ENCODE measurements at places on chromosomes 7 and 10.

GRCh38 chr7:123170333-123171246 lies 29.2 kb downstream of the SLC13A1 start:
- no peak for DNase-seq

DNA sequence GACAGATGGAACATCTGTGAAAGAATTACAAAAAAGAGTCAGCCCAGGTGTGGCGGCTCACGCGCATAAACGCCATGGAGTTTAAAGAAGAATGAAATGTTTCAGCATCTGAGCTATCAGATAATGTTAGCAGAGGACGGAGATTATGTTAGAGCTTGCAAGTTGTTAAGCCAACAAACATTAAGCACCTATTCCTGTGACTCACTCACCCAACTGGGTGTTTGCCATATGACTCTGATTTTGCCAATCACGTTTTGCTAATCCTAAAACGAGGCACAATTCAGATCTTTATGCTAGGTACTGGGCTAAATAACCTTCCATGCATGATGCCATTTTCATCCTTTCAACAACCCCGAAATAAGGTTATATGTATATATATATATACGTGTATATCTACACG lies 29.0 kb upstream of the CCNY start:
- no peak for DNase-seq

- no peak for DNase-seq
These were observed 72.1 kb upstream of the EGFR start for GRCh38 chr7:54946764-54947163.

- no peak for DNase-seq
These were observed 67.0 kb downstream of the WDR37 start for GRCh38 chr10:1123198-1123597.

DNA sequence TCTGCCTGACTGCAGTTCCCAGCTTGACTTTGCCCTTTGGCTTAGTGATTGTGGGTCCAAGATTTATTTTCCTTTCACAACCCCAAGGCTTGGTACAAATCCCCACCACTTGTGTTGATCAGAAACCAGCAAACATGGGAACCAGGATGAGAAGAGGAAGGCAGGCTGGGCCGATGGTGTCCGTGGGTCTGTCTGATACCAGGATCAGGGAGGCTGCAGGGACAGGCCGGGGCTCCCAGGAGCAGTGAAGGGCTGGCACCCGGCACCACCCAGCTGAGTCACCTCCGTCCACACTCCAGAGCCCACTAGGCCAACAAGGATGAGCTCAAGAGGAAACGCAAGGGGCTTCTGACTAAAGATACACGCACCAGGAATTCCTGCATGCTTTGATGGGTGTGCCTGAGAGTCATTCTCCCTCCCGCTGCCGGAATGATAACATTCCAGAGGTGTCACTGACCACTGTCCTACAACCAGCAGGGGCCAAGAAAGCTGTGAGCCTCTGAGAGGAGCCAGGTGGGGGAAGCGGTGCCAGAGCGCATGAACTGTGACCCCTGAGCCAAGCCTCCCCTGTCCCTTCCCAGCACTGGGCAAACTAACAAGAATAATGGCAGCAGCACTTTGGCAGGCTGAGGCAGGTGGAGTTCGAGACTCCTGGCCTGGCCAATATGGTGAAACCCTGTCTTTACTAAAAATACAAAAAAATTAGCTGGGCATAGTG lies 29.2 kb upstream of the PROSER2 start:
- DNase-seq = no peak

GRCh38 chr7:99083068-99083651 lies 60.7 kb downstream of the SMURF1 start:
- no peak for DNase-seq

GRCh38 chr10:77501846-77502261 lies 135.8 kb downstream of the KCNMA1 start:
- DNase-seq = no peak

- DNase-seq = no peak
These were observed 183.2 kb downstream of the PRPF18 start for GRCh38 chr10:13769946-13770345.

DNA sequence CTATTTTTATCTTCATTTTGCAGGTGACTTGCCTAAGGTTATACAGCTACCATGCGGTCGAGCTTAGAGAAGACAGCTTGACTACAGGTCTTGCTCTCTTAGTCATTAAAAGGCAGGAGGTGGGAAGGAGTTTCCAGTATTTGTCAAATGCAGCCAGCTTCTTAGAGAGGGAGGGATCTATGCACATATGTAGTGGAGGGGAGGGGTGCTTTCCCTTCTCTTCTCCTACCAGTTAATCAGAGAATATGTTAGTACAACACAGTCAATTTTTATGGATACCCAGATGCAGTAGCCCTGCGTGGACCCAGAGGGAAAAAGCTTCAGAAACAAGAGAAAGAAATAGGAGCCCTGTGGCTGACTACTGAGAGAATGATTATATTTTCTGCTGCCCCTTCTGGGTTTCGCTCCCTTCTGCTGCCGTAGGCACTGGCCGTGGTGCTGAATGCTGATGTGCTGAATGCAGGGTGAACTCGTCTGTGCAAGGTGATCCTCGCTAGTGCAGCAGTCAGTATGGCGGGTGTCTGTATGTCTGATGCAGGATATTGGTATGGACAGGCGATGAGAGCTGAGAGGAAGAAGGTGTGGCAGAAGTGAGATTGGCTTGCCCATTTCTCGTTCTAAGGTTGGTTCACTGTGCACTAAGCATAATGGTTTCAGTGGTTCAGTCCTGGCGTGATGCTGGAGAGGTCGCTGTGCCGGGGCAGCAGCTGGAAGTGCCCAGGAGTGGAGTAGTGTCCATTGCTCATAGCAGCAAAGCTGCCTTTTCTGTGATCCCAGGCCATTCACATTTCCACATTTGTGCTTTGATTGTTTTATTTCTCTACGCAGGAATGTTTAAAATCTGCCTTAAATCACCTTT lies 189.2 kb upstream of the PODXL start:
- no peak for DNase-seq

DNA sequence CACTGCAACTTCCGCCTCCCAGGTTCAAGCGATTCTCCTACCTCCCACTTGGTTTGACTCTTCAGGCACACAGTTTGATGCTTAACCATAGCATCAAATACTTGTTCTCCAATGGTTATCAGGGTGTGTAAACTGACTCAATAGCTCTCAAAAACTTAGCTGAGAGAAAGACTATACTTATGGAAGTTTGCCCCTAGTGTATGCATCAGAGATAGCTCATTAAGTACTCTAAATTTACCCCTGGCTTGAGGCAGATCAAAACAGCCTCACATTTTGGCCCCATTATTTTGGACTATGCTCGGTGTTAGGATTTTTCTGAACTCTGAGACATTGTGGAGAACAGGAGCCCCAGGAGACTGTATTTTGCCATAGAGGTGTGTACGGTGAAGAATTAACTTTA lies 40.8 kb upstream of the SLC35B4 start:
- no peak for DNase-seq

- no peak for DNase-seq
These were observed 466.6 kb upstream of the IGFBP3 start for GRCh38 chr7:46387646-46388045.

GRCh38 chr7:106273009-106273668 lies 11.6 kb downstream of the NAMPT start:
- DNase-seq = no peak

GRCh38 chr7:12157517-12157916 lies 53.6 kb upstream of the TMEM106B start:
- DNase-seq = no peak

DNA sequence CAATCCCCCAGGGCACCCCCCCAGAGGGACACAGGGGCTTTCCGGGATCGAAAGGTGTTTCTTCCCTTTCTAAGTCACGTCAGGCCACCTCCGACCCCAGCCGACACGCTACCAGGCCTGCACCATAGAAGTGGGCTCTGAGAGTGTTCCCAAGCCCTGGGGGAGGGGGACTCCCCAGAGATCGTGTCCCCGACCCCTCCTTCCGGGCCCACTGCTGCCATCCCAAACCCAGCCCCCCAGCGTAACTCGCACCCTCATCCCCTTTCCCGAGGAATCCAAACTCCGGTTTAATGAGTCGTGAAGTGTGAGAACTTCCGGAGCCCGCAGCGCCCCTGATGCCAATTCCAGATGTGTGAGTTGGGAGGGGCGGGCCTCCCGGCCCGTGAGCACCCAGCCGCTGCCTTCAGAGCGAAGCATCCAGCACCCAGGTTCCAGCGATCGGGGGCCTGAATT lies 11.3 kb downstream of the UNCX start:
- no peak for DNase-seq

DNA sequence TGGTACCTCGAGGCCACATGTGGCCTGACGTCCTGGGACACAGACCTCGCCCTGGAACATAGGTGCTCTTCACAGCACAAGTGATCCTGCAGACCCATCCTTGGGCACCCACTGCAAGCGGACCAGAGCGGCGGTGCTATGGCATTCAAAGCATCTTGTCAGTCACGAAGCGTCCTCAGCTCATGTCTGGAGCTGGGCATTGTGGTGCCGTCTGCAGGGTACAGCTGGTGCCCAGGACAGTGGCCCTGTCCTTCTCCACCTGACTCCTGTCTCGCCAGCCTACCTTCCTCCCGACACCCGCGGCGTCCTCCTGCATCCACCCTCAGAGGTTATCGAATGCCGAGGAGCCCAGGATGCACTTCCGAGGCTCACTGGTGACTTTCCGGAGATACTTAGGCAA lies 26.5 kb downstream of the ADGRA1 start:
- no peak for DNase-seq

DNA sequence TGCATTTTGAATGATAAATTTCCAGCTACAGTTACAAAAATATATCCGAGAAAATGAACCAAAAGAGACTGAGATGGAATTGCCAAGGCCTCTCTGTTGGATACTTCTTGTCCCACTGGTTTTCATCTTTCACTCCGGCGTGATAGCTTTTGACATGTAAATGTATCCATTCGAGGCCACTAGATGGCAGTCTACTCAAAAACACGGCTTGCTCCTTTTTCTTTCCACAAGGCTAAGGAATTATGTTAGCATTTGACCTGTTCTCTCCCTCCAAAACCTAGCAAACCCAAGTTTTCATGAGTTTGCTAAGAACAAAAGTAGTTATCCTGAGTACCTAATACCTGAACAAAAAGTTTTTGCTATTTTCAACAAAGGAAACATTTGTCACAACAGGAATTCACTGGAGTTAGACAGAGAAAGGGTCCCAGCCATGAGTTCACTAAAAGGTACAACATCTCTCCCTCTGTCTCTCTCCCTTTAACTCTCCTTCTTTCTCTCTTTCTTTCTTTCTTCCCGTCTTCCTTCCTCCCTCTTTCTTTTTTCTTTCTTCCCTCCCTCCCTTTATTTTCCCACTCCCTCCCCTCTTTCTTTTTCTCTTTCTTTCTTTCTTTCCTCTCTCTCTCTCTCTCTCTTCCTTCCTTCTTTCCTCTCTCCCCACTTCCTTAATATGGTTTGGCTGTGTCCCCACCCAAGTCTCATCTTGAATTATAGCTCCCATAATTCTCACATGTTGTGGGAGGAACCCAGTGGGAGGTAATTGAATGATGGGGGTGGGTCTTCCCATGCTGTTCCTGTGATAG lies 207.9 kb upstream of the MYO3A start:
- DNase-seq = no peak

- DNase-seq = no peak
These were observed 163.5 kb upstream of the TCERG1L start for GRCh38 chr10:131475043-131475442.

GRCh38 chr7:137990251-137990941 lies 11.5 kb downstream of the CREB3L2 start:
- no peak for DNase-seq

DNA sequence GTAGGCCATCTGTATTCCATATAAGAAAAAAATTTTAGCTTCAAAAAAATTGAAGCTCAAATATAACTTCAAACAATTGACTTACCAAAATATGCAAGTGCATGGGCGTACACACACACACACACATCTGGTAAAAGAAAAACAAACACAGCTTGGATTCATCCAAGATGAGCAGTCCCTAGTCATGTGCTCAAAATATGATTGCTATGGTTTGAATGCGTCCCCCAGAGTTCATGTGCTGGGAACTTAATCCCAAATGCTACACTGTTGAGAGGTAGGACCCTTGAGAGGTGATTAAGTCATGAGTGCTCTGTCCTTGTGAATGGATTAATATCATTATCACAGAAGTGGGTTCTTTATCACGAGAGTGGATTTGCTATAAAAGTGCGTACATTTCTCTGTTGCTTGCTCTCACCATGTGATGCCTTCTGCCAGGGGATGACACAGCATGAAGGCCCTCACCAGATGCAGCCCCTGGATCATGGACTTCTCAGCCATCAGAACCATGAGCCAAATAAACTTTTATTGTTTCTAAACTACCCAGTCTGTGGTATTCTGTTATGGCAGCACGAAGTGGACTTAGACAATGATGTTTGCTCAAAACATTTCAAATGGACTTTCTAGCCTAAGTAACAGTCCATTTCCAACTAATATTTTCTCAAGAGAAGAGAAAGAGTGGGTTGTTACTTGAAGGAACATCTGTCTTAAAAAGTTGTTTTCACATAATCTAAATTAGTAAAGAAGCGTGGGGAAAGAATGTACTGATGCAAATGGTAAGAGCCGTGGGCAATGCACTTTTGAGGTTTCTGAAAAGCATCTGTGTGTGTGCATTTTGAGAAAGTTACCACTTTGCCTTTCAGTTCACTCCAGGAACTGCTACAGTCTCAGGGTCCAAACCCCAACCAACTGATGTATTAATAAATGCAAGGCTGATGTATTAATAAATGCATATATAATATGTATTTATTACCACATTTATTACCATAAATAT lies 15.1 kb upstream of the SVIL start:
- DNase-seq = no peak

GRCh38 chr10:124918191-124918830 lies 23.6 kb upstream of the ZRANB1 start:
- DNase-seq = no peak

- DNase-seq = no peak
These were observed 53.5 kb downstream of the ZNF467 start for GRCh38 chr7:149719912-149720335.

- no peak for DNase-seq
These were observed 172.4 kb downstream of the LRRC4 start for GRCh38 chr7:127858915-127859189.

GRCh38 chr10:5446390-5446926 lies 34.1 kb downstream of the NET1 start:
- no peak for DNase-seq

GRCh38 chr7:127536741-127537140 lies 48.7 kb downstream of the GCC1 start:
- peak; percentile 3 for DNase-seq

GRCh38 chr10:96044736-96045135 lies 1.4 kb downstream of the CCNJ start:
- no peak for DNase-seq

GRCh38 chr10:96390460-96390864 lies 31.7 kb upstream of the OPALIN start:
- peak; percentile 81 for DNase-seq

GRCh38 chr7:87129848-87130247 lies 22.4 kb upstream of the DMTF1 start:
- DNase-seq = no peak

- no peak for DNase-seq
These were observed 630.8 kb downstream of the SDK1 start for GRCh38 chr7:3931843-3932242.

GRCh38 chr10:93288679-93289634 lies 193.2 kb downstream of the MYOF start:
- peak; percentile 20 for DNase-seq

- no peak for DNase-seq
These were observed 2.4 kb downstream of the CH25H start for GRCh38 chr10:89204621-89205185.

Measured in occipital lobe (tissue), 3 donors.